ENCODE measurements at places on chromosomes 11 and 22.

DNA sequence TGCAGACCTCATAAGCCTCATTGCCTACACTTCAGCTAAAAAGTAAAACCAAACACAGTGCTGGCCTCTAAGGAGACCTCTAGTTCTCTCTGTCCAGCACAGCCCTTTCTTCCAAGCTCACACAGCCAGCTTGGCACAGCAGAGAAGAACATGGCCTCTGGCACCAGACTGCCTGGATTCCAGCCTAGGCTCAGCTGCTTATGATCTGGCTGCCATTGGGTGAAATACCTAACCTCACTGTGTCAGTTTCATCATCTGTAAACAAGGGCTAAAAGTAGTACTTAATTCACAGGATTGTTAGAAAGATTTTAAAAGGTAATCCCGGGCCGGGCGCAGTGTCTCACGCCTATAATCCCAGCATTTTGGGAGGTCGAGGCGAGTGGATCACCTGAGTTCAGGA, 9.9 kb upstream of the ACER3 start:
- no peak for DNase-seq

GRCh38 chr22:30224161-30224857, 22.2 kb downstream of the LIF start:
- peak; percentile 89 for DNase-seq

GRCh38 chr11:69401715-69402114, 79.7 kb upstream of the LINC01488 start:
- DNase-seq: no peak

GRCh38 chr11:46345881-46346484, 1.3 kb upstream of the DGKZ start:
- no peak for DNase-seq

- DNase-seq: no peak
Observed at GRCh38 chr11:58493676-58494075, 14.2 kb downstream of the OR5B21 start.

GRCh38 chr11:114400216-114400914, at the start of the genes C11orf71 and RBM7:
Gene C11orf71, minus strand, starts transcription at chr11:114400511. Its CDS starts 180 bp downstream, at chr11:114400331.
Gene RBM7, plus strand, starts transcription at chr11:114400666. Its CDS starts 6 bp downstream, at chr11:114400672.
- DNase-seq: peak; percentile 95

DNA sequence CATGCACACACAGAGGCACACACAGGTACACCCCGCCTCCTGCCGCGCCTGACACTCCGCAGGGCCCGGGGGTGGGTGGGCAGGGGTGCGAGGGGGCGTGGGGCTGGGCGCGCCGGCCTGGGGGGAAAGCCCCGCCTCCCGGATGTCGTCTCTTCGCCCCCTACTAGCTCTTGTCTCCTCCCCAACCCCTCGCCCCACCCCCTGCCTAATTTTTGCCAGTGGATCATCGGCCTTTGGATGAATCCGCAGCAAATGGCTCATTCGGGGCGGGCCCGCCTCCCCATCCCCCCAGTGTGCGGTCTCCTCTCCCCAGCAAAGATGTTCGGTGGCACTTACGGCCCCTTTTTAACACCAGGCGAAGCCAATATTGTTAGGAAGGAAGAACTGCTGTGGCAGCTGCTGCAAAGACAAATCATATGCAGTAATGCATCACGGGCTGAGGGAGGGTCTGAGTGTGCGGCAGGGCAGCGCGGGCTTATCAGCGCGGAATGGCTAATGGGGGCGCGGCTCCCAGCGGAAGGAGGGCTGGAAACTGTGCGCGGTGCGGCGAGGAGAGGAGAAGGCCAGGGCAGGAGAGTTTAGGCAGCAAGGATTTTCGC, 13.4 kb upstream of the NECTIN1 start:
- DNase-seq: no peak

GRCh38 chr11:15883455-15883920, 472.9 kb downstream of the SOX6 start:
- no peak for DNase-seq

GRCh38 chr22:25563761-25564319, 635 bp upstream of the GRK3 start:
- no peak for DNase-seq

DNA sequence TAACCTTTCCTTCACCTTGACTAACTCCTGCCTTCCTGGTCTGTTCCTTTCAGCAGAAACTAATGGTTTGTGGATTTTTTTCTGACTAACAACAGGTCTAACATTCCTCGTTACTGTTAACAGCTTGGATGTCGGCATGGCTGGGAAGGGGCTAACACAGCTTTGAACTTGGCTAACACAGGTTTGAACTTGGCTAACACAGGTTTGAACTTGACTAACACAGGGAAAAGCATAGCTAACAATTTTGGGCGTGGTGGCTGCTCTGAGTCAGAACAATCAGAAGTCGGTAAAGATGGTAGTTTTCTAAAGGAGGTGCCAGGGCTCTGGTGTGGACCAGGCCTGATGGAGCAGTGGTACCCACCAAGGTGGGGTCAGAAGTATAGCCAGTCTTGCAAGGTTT, 16.1 kb downstream of the MIAT start:
- no peak for DNase-seq

DNA sequence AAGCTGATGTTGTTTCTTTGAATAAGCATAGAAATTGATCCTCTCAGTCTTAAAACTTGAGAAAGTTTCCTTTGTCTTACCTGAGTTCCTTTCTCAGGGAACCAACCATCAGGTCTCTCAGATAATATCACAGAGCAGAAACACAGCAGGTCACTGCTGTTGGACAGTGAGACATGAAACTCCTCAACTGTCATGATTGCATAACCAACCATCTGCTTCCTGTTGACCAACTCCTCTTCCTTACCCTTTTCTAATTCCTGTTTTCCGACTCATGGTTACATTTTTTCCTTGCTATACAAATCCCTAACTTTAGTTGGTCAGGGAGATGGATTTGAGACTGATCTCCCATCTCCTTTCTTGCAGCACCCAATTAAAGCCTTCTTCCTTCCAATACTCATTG, 845.3 kb downstream of the FAM181B start:
- no peak for DNase-seq

DNA sequence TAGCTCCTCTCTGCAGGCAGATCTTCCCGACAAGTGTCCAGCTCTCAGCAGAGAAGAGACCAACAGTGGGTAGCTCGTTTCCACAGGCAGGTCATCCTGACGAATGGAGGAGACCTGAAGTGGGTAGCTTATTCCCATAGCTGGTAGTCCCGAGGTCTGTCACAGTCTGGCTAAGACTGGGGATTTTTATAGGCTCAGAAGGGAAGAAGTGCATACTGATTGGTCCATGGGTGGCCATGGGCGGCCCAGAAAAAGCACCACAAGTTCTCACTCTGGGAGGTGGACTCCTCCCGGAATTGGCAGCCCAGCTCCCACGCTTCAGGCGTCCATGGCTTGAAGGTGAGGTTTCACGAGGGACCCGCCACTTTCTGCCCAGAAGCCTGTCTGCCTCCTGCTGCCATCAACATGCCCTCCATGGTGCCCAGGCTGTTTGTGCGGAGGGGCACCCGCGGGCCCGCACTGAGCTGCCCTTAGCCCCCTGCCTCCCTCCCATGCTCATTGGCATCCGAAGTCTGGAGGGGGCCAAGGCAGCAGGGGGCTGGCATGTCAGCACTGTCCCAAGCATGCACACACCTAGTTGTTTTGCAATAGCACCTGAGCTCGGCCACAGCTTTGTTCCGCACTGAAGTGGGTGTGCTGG, 9.9 kb upstream of the MAP6 start:
- no peak for DNase-seq

DNA sequence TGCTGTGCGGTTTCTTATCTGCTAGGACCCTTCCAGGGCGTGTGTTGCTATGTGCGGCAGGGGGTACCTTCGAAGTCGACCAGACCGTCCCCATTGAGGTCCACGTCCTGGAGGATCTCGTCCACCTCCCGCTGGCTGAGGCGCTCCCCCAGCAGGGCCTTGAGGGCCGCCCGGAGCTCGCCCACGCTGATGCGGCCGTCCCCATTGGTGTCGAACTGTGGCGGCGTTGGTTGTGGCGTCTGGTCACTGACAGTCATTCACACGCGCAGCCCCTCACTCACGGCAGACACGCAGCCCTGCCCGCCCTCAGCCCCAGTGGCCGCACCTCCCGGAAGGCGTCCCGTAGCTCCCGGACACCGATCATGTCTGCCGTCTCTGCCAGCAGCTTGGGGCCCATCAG, 3.5 kb downstream of the CABP2 start:
- no peak for DNase-seq

DNA sequence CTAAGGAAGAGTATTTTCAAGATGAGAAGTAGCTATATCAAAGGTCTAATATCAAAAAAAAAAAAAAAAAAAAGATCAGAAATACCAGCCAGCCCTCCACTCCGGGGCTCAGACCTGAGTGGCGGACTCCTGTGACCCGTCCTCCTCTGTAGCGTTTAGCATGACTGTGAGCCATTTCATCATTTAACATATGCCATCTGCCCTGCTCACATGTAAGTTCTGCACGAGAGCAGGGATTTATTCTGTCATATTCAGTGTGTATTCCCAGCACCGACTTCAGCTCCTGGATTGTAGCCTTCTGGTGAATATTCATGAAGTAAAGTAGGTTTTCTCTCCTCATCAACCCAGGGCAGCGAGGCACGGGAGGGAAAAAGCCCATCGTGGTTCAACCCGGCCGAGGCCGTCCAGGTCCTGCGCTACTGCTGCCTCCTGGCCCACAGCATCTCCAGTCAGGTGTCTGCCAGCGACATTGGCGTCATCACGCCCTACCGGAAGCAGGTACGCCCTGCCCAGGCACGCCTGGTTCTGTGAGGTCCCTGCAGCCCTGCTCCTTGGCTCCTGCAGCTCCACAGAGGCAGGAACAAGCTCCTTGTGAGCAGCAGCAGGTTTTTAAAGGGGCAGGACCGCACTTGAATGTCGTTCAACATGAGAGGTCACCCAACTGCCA, 12.7 kb upstream of the PANX2 start:
- no peak for DNase-seq

DNA sequence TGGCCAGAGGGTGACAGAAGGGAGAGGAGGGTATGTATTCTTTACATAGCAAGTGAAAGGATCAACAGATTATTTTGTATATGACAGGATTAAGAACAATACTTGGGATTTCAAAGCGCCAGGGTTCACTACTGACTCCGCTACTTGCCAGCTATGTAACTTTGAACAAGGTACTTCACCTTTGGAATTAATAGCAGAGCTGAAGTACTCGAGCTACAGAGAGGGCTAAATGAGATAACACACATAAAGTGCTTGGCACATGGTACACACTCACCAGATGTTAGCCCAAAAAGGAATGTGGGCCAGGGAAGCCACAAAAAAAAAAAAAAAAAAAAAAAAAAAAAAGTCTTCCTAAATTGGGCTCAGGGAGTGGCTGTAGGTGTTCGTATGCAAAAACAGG, 408.4 kb downstream of the BUD13 start:
- no peak for DNase-seq

DNA sequence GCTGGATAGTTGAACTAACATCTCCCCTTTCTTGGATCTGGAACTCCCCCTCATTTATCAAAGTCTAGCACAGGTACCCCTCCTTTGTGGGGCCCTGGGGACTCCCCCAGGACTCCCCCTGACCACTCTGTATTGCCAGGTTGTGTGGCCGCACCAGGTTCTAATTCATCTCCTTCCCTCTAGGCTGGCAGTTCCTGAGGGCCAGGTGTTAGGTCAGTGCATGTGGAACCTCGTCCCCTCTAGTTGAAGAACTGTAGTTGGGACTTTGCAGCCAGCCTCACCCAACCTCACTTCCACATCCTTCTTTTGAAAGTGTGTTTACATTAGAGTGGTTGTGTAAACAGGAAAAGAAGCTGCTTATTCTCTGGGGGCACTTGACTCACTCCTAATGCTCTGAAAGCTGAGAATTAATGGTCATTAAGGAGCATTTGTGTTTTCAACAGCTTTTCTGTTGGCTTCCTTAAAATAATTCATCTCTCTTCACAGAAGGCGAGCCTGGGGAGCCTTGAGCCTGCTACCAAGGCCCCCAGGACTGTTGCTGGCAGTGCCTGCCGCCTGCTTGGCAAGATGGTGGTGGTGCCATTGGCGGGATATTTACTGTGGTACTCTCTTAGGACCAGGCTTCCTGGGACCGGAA, 11.8 kb downstream of the UPB1 start:
- DNase-seq: no peak

DNA sequence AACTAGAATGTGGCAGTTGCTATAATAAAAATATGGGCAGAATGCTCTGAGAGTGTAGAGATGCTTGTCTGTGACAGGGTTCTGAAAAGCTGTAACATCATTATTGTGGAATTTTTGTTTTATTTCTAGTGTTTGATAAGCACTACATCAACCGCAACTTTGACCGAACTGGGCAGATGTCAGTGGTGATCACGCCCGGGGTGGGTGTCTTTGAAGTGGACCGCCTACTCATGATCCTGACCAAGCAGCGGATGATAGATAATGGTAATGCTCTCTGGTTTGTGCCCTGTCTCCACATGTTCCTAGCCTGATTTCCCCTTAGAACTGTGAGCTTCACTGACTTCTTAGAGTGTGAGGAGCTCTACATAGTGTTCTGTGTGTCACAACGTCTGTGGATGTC, 48.8 kb downstream of the DEPDC5 start:
- no peak for DNase-seq

DNA sequence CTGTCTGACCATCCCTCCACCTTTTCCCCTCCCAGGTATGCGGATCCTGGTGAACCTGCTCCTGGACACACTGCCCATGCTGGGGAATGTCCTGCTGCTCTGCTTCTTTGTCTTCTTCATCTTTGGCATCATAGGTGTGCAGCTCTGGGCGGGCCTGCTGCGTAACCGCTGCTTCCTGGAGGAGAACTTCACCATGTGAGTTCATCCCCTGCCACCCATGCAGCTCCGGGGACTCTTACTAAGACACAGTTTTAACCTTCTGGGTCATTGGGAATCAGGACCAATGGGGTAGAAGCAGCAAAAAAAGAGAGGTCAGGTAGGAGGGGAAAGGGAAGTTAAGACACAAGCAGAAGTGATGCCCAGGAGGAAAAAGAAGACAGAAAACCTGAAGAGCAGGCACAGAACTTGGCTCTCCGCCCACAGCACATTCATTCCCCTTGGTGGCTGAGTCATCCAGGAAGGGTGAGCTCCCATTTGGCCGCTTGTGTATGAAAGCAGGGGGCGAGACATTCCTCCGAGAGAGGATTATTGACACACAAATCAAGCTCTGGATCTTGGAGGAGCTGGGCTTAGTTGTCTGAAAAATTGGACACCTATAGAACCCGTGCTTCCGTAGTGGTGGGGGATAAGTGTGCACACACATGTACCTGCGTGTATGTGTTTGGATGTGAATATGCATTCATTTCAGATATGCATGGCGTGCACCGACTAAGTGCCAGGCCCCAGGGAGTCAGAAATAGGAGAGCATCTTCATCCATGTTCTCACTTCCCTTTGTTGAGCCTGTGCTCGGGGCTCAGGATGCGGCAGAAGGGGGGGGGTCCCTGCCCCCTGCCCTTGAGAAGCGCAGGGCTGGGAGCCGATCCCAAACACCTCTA, 64.2 kb downstream of the CACNA1I start:
- peak; percentile 80 for DNase-seq

DNA sequence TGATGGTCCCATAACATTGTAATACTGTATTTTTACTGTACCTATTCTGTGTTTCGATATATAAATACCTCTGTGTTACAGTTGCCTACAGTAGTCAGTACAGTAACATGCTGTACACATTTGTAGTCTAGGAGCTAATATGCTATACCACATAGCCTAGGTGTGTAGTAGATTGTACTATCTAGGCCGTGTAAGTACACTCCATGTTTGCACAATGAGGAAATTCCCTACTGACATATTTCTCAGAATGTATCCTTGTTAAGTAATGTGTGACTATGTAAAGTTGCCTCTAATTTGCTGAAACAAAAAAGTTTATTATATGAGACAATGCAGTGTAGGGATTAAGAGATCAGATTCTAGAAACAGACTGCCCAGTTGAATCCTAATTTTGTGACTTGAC, 21.3 kb downstream of the CAPRIN1 start:
- no peak for DNase-seq
